ENCODE measurements at places on chromosomes 1 and 21.

- no peak for DNase-seq
Observed at GRCh38 chr1:44296806-44297205, 58.3 kb downstream of the ERI3 start.

DNA sequence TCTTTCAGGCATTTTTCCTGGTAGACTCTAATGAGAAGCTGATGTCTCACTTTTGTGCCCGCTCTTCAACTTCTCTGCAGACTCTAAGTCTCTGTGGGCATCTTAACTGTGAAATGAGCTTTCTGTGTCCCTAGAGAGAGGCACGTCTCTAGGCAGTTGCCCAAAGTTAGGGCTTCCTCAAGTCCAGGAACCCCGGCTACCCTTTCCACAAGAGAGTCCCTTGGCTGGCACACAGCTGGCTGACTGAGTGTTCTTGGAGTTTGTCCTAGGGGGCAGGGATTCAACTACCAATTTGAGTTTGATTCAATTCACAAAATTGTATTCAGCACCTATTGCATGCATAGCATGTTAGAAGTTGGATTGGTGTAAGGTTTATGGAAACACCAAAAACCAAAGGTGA lies 1.4 kb downstream of the GPR61 start:
- no peak for DNase-seq

- peak; percentile 38 for DNase-seq
Observed at GRCh38 chr1:192609110-192610079, 26.6 kb upstream of the RGS13 start.

DNA sequence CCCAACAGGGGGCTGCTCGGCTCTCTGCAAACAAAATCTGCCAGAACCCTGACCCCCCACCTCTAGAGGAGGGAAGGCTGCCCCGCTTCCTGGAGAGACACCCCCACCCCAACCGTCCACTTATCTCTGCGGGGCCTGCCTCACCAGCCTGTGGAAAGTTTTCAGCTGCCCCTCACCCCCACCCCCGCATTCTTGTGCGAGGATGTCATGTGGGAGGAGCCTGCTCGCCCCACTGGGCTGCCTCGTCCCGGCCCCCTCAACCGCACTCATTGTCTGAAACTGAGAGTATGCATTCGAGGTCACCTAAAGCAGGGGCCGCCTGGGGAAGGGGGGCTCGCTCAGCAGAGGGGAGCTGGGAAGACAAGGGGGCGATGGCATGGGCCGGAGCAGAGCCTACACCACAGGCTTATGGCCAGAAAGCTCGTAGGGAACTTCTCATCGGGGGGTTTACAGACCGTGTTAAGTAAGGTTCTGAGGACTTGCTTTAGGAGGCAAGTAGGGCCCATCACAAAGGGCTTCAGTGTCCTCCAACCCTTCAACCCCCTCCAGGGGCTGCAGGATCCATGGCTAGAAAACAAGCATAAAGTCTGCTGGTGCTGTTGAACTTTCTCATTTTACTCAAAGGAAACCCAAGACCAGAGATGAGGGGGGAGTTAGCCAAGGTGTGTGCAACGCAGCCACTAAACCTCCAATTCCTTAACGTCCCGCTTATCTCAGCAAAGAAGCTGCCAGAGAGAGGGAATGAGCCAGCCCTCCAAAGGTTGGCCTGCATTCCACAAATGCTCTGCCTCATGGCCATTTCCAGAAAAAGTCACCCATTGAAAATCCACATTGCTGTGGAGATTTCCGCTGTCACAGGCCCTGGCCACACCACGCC lies 9.4 kb downstream of the EPHA2 start:
- DNase-seq = no peak

GRCh38 chr1:220003610-220004299 lies 42.5 kb downstream of the EPRS1 start:
- no peak for DNase-seq

GRCh38 chr1:24085546-24085945 lies 26.4 kb downstream of the MYOM3 start:
- no peak for DNase-seq

DNA sequence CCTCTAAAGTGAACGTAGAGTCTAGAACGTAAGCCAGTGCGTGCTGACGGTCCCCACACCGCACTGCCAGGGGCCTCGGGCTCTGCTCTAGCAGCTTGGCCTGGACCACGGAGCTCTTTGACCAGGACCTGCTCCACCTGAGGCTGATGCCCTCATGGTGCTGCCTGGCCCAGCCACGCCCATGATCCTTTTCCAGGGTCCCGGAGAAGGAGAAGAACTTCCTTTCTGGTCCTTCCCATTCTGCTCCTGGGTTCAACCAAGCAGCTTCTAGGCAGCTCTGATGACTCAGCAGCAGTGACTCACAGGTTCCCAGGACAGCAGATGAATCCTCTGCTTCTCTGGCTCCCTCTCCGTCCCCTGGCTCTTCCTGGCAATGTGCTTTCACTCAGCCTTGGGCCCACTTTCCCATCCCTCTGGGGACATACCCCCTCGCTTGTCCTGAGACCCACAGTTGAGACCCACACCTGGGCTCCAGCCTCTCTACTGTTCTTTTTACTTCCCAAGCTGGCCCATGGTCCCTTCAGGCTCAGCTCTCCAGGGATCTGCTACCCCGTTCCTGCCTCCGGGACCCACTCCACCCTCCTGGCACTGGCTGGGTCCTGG lies 246.3 kb upstream of the RAB4A start:
- no peak for DNase-seq

DNA sequence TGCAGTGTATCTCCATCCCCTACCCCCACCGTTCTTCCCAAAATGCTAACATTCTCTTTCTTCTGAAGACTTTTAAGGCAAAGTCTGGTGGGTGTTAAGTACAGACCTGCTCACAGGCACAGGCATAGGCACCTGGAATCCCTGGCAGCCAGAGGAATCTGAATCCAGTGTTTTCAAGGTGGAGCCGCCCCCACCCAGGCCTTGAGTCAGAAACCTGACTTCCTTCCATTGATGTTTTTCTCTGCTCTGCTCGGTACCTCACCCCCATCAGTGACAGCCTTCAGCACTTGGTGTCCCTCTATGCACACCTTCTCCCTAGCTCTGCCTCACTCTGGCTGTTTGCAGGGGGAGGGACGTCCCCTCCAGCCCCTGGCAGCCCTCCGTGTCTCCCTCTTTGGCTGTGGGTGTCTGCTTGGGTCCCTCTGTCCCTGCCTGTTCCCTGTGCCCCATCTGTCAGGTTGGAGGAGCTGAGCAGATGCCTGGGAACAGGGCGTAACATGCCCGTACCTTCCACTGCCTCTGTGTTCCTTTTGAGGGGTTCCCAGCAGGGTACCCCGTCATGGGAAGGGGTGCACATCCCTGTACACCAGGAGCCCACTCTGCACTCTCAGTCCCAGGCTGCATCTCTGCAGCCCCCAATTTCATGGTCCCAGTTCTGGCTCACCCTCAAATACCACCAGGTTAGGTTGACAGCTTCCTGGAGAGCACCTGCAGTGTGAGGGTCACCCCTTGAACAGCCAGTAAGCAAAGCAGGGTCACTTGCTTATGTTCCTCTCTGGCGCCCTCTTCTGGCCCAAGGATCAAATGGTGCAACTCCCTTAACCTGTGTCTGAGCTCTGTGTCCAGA lies 6.7 kb downstream of the NCDN start:
- DNase-seq = peak; percentile 70

DNA sequence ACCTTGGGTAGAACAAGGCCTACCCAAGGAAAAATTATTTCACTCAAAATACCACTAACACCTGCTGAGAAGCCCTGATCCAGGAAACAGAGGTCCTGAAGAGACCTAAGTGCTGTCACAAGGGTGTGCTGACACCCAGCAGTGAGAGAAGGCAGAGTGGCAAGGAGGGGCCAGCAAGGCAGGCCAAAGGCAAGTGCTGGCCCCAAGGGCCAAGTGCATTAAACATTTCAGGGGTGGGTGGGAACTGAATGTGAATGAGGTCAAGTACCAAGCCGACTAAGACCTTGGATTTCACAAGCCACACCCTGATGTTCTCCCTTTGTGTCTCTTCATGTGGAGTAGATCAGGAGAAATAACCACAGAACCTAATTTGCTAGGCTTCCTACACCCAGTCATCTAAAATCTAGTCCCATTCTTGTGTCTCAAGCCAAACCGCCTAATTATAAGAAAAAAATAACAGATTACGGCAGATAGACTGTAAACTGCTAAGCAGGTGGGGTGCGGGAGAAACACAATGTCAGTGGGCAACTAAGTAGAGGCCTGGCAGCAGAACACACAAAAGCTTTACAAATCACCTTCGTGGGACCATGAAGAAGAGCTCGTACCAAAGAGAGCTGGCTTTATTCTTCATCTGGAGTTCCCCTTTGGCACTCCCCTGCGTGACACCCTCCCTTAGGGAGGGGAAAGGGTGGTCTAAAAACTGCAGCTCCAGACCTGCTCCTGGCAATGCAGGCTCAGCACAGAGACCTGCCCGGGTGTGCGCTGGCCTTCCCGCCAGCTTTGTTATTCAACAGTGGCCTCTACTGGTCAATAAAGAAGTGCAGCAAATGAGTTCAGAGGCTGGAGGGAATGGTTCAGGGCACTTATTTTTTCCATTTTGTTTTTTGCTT lies 8.7 kb downstream of the UBE2G2 start:
- peak; percentile 21 for DNase-seq

DNA sequence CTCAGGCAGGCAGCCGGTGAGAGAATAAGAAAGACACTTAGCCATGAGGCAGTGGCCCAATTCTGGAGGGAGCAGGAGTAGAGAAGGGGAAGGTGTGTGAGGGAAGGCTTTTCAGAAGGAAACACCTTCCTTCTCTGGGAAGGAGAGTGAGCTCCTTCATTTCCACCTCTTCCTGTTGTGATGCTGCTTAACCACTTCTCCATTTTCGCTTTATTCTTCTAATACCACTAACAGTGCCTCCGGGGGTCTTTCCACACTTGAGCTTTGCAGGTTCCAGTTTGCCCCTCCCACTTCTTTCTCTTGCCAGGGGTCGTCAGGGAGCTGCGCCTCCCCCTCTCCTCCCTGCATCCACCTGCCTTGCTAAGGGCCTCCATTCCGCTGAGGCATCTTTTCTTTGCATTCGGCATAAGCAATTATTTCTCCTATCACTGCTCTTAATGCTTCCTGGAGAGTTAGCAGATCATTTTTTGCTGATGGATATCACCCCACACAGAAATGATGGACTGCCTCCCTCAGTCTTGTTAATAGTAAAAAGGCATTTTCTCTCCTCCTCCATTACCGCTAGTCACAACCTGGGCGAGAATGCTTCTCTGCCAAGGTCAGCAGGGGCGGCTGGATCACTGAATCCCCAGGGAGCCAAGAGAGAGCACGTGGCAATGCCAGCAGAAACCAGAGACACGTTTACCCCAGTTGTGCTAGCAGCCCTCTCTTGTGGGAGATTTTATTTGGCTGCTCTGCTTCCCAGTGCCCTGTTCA lies 74.8 kb downstream of the ELAVL4 start:
- DNase-seq = no peak

GRCh38 chr1:164830628-164831027 lies 271.6 kb downstream of the PBX1 start:
- DNase-seq = no peak

GRCh38 chr1:77250126-77250525 lies 30.9 kb upstream of the PIGK start:
- DNase-seq = no peak

GRCh38 chr1:172809750-172810149 lies 150.8 kb downstream of the FASLG start:
- DNase-seq = no peak

DNA sequence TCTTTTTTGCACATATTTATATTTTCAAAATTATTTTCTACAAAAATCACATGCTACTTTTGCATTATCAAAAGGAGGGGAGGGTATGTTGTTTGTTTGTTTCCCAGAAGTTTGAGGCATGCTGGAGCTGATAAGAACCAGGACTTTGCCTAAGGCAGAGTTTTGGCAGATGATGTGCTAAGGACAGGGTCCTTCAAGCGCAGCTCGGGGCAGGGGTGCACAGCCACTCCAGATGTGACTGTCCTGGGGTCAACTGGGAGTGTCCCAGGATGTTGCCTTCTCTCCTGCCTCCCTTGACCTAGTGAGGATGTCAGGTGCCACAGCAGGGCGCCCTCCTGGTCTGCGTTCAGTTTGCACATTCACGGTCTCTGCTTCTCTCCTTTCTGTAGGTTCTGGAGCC lies 42.6 kb upstream of the SRRM1 start:
- DNase-seq = no peak

DNA sequence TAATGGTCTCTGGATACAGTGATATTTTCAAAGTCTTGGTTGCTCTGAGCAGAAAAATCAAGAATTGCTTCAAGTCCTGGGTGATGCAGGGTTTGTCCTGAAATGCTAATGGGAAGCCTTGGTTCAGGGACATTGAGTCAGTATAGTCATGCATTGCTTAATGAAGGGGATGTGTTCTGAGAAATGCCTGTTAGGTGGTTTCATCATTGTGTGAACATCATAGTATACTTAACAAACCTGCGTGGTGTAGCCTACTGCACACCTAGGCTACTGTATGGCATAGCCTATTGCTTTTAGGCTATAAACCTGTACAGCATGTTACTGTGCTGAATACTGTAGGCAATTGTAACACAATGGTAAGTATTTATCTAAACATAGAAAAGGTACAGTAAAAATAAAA lies 36.4 kb downstream of the TBCE start:
- DNase-seq = no peak

DNA sequence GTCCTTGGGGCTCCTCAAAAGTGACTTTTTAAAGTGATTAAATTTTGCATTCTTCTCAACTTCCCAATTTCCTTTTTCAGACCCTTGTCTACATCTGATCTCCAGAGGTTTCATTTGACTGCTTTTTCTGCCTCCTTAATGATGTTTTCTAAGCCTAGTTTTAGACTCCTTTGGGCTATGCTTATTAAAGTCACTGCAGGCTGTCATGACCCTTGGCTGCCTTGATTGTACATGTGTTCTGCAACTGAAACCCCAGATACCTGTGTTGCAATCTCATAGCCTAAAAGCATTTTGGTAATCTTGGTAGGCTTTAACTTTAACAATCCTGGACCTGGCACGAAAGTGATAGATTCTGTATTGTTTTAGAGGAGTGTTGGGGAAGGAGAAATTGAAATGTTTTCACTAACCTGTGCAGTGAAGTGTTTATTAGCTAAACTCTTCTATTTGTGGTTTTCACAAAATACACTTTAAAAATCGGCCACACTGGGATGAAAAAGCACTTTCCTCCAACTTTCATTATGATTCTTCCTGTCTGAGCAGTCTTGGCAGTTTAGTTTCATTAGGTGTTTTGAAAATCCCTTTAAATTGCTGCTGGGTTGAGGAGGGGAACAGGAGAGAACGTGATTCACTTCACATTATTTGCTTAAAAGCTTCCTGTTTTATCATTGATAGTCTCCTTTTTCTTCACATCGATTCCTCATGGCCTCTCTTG lies 4.9 kb downstream of the MACO1 start:
- no peak for DNase-seq

- DNase-seq = no peak
Observed at GRCh38 chr1:26405281-26405915, 5.2 kb upstream of the LIN28A start.

GRCh38 chr1:39489567-39490239 lies 1.7 kb upstream of the BMP8A start:
- DNase-seq = no peak

- no peak for DNase-seq
Observed at GRCh38 chr1:94094469-94095111, 26.4 kb downstream of the ABCA4 start.

GRCh38 chr1:177142791-177143271 lies 21.7 kb downstream of the ASTN1 start:
- DNase-seq = no peak
